ENCODE measurements at places on chromosomes 3 and 15. TPM values are rescaled to one million over a fixed set of nuclear protein-coding genes. Genes with fewer than 3 reads are reported as not detected.

Gene PLA2G4F
- total RNA-seq, result not detected

Gene VPS18
- total RNA-seq, result 18.6 TPM

Gene CASR
- not detected for total RNA-seq

Gene ROBO1
- 28.2 TPM for total RNA-seq

Gene ITIH1
- total RNA-seq, result not detected

Gene CPNE4
- total RNA-seq, result 0.45 TPM

Gene COL6A5
- not detected for total RNA-seq

Gene CKMT1B
- total RNA-seq, result not detected
